ENCODE measurements at places on chromosomes 3 and 15.

DNA sequence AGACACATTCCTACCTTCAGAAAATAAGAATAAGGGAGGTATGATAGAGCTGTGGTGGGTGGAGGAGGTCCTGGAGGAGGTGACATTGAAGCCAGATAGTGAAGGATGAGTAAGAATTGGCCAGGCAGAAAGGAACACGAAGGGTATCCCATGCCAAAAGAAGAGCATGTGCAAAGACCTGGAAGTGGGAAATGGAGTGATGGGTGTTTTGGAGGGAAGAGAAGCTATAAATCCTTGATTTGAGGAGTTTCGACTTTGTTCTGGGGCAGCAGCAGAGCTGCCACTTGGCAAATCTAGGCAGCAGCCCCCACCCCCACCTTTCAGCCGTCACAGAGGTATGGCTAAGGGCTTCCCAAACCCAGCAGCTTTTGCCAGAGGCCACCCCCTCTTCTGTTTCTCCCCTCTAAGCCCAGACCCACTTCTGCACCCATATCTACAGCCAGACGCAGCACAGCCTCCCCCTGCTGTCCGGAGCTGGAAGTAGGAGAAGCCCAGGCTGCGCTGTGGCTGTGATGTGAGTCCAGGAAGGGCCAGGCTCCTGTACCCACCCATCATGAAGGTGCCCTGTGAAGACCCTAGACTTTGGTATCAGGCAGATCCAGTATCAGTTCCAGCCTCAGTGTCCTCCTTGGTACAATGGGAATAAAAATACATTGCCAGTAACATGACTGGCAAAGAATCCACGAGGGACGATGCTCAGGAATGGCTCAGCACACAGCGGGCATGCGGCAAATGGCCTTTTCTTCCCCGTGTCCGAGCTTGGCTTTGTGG lies 188.7 kb upstream of the LINGO1 start:
- DNase-seq, result peak; percentile 65

DNA sequence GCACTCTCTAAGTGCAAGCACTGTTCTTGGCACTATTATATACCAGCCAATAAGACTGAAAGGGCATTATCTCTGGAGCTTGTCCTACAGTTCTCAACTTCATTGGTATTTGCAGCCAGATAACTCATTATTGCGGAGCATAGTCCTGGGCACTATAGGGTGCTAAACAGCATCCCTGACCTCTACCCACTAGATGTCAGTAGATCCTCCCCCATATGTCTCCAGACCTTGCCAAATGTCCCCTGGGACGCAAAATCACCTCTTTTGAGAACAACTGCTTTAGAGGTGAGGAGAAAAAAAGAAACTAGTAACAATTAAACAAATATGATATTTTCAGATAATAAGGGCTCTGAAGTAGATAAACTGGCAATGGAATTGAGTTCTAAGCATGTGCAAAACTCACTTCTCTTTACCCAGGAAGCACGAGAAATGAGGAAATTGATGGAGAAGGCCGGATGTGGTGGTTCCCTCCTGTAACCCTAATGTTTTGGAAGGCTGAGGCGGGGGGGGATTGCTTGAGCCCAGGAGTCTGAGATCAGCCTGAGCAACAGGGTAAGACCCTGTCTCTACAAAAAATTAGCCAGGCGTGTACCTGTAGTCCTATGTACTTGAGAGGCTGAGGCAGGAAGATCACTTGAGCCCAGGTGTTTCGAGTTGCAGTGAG lies 61.4 kb downstream of the FRMD4B start:
- DNase-seq, result peak; percentile 67

DNA sequence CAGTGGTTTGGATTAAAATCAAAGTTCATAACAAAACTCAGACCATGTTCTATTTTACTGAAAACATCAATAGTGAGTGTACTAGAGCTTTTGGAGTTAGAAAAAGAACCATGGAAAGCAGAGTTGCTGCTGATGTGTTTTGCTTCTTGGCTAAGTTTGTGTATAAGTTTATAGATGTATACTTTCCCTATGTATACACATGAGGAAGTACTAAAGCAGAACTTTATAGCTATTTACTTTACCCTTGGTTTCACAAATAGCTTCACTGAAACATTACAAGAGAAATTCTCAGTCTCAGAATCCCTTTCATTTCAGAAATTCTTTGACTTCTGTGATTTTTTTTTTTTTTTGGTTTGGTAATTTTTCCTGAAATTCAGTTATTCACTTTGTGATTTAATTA lies 229.0 kb downstream of the PTPRG start:
- no peak for DNase-seq

GRCh38 chr3:156705761-156706616 lies 31.6 kb downstream of the TIPARP start:
- no peak for DNase-seq

GRCh38 chr3:47870156-47870555 lies 67.2 kb downstream of the DHX30 start:
- DNase-seq, result no peak

DNA sequence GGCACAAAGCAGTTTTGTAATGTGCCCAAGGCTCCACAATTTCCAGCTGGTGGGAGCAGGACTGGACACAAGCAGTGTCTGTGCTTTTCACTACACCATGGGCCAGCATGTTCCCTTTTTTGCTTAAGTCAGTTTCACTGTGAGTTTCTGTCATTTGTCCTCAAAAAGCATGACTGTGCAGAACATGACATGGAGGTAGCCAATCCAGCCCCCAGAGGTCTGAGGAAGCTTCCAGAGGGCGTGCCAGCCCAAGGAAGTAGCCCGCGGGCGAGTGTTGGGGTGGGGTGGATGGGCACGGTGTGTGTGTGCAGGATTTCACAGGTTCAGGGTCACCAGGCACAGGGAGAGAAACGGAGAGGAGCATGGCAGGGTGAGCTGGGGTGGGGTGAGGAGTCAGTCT lies 8.0 kb upstream of the EEFSEC start:
- peak; percentile 68 for DNase-seq

GRCh38 chr3:124034016-124034843 lies 42.3 kb upstream of the ROPN1 start:
- DNase-seq, result no peak

GRCh38 chr3:69558912-69559311 lies 173.0 kb upstream of the FRMD4B start:
- no peak for DNase-seq

GRCh38 chr3:105315144-105315543 lies 51.6 kb upstream of the ALCAM start:
- DNase-seq, result no peak

DNA sequence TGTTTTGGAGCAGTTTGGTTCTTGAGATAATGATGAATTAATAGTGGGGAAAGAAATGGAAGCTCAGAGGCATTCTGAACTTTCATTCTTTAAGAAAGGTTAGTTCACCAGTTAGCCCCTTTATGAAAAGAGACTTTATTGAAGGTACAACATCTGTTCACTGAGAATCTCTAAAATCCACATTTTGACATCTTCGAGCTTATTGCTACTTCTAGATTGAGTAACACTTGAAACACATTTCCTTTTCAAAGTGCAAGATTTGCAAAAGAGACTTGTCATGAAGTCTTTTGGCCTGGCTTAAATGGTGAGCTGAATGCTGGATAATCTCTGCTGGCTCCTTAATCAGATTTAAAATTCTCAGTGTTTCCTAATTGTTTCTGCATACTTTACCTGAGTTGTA lies 42.3 kb downstream of the RAB8B start:
- no peak for DNase-seq

DNA sequence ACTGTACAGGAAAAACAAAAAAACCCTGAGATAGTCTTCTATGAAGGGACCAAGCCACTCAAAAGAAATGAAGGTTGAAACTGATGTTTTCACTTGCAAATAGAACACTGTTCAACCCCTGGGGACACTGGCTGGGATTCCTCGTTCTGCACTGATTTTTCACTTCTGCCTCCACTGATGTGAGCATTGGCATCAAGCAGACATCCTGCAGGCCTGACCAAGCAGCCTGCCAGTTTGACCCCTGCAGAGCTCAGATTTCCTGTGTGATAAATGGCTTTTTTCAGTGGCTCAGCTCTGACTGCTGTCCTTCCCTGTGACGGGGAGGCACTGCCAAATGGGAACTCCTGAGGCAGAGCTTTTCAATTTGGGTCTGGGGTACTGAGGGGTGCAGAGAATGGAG lies 50.0 kb downstream of the RASGRP1 start:
- no peak for DNase-seq

GRCh38 chr3:98812851-98813374 lies 49.8 kb downstream of the ST3GAL6 start:
- peak; percentile 62 for DNase-seq

- peak; percentile 11 for DNase-seq
Observed at GRCh38 chr3:122067214-122067550, 12.0 kb downstream of the CD86 start.

DNA sequence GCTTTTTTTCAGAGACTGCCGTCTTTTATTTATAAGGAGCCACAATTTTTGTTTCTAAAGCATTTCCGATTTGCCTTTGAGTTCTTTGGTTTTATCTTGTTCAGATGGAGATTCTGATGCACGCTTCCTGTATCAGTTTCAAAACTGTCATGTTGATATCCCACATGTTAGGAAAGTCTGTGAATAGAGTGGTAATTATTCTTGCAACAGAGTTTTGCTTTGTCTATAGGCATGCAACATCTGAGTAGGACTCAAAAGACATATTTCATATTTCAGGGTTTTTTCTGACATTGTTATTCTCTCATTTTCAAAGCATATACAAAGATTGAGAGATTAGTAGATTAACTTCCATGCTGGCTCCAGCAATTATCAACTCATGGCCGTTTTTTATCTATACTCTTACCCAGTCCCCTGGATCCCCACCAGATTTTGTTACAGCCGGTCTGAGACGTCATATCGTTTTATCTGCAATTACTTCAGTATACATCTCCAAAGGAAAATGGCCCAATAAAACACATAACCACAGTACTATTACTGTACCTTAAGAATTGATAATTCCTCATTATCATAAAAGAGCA lies 22.4 kb downstream of the PAQR5 start:
- peak; percentile 40 for DNase-seq

DNA sequence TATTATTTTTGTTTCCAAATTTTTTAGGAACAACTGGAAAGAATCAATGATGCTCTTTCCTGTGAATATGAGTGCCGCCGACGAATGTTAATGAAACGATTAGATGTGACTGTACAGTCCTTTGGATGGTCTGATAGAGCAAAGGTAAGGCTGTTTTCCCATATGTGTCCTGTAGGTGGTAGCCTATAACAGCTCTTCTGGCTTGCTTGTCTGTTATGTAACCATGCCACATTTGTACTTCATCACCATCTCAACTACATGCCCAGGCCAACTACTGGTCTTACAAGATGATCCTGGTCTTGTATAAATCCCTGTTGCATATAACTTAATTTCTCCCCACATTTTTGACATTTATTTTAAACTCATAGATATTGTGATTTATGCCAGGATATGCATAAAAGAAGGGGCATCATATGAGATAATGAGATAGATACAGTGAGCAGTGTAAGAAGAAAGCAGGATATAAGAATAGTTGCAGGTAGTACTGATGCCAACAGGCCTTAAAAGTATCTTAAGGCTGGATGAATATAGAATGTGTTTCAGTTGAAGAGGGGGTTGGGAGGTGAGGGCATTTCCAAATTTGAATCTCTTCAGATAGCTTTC lies 20.3 kb downstream of the FAM98B start:
- peak; percentile 66 for DNase-seq

GRCh38 chr15:23877502-23878412 lies 190.7 kb upstream of the NDN start:
- peak; percentile 32 for DNase-seq

DNA sequence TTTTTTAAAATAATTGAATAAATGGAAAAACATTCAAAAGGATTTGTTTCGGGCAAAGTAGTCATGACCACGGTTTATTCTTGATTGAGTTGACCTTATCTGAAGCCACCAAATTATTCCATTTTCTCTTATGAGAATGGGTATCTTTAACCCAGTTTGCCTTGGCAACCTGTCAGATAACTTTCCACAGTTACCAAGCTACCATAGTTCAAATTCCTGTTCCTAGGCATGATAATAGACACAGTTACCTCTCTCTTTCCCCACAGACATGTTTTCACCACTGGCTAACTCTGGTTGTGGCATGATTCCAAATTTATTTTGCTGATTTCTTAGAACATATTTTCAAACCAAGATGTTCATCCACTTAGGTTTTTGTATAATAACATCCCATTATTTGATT lies 84.9 kb downstream of the NECTIN3 start:
- DNase-seq, result no peak

DNA sequence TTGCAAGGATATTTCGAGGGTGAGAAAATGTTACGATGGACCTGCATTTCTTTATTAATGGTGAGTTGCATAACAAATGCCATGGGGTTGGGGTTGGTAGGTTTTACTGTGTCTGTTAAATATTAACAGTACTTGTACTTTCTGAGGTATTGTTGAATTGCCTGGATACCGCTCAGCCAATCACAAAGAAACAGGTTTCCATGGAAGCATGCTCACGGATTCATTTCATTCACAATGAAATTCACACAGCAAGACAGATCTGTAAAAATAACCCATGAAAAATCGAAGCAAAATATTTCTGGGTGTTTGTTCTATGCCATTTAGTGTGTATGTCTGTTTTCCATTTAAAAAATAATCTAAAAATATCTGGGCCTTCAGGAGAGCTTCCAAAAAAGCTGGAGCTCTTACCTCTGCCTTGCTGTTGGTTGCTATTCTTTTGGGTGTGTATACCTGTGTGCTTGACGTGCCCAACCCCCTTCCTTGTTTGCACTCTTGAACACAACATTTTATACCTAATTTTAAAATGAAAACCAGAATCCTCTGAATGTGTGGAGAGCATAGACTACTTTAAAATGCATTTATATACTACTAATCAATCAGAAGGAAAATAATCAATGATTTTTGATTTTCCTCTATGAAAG lies 479.8 kb upstream of the TBL1XR1 start:
- no peak for DNase-seq

DNA sequence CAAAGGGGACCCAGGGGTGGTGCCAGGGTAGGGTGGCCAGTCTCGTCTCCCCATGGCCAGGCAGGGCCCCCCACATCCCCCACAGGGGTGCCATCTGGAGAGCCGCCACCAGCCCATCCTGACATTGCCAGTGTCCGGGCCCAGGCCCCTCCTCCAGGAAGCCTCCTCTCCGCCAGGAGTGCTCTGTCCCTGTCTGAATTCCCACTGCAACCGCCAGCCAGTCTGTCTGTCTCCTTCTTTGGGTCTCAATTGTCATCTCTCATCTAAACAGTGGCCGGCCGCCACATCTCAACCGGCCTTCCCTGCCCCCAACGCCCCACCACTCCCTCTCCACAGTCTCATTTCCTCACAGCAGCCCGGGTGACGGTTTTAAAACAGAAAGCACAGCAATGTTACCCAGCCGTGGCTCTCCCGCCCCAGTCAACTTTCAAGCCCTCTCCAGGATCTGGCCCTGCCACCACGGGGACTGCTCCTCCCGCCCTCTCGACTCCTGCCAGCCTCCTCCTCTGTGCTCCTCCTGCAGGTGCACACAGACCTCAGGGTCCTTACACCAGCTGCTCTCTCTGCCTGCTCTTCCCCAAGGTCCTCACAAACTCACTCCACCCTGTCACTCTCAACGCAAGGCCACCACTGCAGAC lies 57.0 kb downstream of the IQSEC1 start:
- peak; percentile 77 for DNase-seq

- no peak for DNase-seq
Observed at GRCh38 chr15:24067733-24068501, 380.8 kb upstream of the NDN start.

- DNase-seq, result no peak
Observed at GRCh38 chr15:85393210-85393609, 12.8 kb downstream of the AKAP13 start.

- no peak for DNase-seq
Observed at GRCh38 chr15:62465173-62465572, 300.1 kb upstream of the C2CD4B start.

- peak; percentile 86 for DNase-seq
Observed at GRCh38 chr15:77083381-77084160, 12.7 kb upstream of the TSPAN3 start.

- DNase-seq, result no peak
Observed at GRCh38 chr3:102104033-102104432, 254.7 kb downstream of the NFKBIZ start.
